ENCODE measurements at places on chromosomes 6 and 20.

DNA sequence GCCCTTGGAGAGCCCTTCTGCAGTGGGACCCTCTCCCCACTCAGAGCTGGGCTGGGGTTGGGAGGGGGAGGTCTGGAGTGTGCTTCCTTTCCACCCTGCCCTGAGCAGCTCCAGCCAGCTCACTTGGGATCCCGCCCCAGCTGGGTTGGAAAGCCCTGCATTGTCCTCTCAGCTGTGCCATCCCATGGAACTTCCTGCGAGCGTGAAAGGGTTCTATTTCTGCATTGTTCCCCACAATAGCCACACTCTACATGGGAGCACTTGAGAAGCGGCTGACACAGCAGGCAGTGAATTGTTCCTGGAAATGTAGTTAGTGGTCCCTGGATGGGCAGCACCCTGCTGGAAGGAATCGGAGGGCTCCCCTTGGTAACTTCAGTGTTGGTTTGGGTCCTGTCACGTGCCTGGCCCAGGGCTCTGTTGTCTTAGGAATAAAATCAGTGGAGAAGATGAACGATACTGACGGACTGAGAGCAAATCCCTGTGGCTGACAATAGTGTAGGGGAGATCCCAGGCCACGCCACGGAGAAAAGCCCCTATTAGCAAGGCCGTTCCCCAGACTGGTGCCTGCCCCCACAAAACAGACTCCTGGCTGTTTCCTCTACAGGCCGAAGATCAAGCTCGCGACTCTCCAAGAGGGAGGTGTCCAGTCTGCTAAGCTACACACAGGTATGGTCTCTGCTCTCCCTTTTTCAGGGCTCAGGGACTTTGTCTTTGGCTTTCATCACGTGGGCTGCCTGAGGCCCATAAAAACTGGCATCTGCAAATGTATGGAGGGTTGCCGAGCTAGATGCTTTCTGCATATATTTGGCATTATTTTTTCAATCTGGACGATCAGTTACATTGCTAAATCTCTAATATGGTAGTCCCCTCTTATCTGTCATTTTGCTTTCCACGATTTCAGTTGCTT, 18.8 kb downstream of the DNMT3B start:
- no peak for DNase-seq

DNA sequence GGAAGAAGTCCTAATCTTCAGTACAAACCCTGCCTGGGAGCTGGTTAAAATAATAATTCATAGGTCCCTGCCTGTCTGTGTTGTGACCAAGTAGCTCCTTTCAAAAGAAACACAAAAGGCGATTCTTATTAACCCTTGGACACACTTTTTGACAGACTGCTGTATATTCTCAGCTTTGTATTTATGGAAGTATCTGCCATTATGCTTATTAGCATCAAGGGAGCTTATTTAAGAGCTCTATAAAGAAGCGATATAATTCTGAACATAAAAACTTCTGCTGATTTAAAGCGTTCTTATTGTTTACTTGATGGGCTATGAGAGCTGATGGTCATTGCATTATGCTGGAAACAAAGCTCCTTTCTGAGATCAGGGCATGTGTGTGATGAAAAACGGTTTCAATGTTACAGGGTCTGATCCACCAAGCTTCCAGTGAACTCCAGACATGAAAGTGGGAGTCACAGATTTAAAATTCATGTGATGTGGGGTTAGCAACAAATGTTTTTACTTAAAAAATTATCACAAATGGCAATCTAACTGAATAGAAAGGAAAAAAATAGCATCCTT, 181.8 kb upstream of the PDE10A start:
- DNase-seq: no peak

DNA sequence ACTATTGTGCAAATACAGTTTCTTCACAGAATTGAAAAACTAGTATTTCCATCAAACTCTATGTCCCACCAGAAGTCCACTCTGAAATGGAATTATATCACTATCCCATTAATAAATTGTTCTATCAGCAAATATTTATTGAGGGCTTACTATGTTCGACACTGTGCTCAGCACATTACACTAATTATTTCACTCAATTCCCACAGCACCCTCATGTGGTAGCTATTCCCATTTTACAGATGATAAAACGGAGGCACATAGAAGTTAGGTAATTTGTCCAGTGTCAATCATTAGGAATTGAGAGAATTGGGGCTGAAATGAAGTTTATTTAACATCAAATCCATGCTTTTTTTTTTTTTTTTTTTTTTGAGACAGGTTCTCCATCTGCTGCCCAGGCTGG, 52.5 kb downstream of the MKKS start:
- no peak for DNase-seq

DNA sequence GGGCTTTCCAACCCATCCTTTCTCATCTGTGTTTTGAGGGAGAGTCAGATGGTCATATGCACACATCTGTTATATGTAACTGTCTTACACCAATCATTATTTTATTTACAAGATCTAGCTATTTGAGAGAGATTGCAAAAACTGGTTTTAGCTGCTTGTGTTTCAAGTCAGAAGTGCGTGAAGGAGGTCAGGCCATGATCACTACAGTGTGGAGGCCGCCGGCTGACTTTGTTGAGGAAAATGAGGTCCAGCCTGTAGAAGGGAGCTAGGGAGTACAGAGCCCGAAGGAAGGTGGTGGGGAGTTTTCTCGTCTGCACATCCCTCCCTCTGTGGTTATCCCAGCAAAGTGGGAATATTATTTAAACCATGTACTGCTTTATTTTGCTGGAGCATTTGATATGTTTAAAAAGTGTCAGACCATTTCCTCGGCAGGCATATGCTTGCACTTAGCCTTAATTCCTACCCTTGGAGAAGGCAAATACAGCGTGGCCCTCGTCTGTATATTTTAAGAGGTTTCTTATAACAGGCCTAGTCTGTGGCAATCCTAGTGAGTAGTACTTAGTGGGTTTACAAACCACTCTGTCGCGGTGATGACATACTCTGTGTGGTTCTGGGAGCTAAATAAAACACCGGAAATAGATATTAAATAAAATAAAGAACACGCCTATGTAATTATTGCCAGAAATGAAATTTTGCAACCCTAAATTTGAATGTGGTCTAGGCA, 95.6 kb downstream of the UST start:
- no peak for DNase-seq

- DNase-seq: no peak
These were observed 1.0 kb upstream of the PMEPA1 start for GRCh38 chr20:57710841-57711240.

GRCh38 chr6:105869835-105870440, 216.2 kb upstream of the PRDM1 start:
- DNase-seq: no peak

DNA sequence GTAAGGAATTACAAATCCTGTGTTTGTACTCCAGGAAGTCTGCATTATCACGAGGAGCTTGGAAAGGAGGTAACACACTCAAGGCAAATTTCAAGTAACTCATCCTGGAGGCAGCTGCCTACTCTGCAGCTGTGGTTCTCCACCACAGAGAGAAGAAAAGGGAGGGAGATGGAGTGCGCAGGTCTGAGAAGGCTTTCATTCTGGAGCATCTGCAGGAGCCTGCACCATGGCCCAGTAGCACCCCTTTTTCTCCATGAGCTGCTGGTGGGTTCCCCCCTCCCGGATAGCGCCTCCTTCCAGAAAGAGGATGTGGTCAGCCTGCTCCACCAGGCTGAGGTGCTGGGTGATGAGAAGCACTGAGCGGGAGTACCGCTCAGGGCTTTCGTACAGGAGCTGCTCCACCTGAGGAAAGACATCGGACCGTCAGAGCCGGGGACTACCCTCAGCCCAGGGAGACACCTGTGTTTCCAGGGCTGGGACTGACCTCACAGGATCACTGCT, 1.6 kb upstream of the PSMB8 start:
- DNase-seq: no peak

DNA sequence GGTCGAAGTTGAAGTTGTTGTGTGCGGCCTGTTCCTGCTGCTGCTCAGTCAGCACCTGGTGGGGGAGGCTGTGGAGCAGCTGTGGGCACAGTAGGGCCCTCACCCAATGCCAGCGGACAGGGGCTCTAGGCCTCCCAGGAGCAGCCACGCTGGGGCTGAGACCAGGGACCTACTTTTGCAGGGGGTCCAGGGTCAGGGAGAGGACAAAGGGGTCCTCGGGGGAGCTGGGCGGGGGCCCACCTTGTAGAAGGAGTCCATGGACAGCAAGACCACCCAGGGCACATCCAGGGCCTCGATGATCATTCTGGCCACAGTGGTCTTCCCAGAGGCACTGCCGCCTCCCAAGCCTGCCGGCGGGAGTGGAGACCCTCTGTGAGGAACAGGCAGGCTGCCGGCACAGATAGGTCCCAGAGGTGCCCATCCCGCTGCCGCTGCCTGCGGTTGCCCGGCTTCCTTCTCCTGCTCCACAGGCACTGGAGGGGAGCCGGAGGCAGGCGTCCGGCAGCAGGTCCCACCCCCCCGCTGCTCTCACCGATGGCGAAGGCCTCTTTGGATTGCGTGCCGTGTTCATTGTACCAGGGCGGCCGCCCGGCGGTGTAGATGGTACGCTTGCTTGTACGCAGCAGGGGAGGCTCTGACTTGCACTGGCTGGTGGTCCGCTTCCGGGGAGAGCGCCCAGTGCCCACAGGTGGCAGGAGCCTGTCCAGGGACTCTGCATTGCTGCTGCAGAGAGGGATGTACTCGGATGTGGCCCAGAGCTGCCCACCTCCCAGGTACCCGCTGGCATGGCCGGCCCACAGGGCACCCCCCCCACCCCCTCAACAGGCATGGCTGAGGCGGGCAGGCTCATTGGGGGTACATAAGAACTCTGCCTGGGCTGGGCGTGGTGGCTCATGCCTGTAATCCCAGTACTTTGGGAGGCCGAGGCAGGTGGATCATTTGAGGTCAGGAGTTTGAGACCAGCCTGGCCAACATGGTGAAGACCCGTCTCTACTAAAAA, 10.0 kb downstream of the UCKL1 start:
- no peak for DNase-seq

DNA sequence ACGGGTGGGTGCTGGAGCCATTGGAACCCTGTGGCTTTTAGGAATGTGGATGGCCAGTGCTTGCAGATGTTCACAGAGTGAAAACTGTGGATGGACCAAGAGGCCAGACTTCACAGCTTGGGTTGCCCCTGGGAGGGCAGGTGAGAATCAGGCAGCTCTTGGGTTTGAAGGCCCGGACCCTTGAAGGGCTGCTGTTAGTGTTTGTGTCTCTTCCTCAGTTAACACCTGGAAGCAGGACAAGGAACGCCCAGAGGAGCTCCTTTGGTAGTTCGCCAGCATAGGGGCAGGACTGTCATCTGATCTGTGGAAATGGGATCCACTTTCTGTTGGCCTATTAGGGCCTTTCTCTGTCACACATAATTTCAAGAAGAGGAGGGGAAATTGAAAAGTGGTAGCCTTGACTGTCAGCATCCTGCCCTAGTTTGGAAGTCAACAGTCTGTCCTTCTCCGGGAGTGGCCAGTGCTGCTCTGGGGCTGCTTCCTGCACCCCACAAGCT, 43.6 kb downstream of the RIOK1 start:
- DNase-seq: no peak

DNA sequence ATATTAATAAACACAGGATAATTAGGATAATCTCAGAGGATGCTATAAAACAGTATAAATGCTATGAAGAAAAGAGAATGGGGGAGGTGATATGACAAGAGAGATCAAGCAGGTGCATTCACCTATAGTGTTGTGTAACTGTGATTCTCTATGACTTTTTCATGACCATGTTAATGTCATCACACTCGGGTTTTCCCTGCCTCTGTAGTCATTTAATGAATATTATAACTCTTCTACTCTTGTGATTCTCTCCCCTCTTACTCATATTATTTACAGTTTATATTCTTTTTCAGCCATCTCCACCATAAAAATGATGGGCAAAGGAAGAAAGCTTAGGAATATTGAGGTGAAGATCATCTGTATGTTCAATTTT, 106.9 kb upstream of the SGK1 start:
- no peak for DNase-seq

- no peak for DNase-seq
These were observed 500.8 kb downstream of the ADGRB3 start for GRCh38 chr6:69135927-69136326.

- no peak for DNase-seq
These were observed 96.7 kb downstream of the CD109 start for GRCh38 chr6:73792738-73793137.

DNA sequence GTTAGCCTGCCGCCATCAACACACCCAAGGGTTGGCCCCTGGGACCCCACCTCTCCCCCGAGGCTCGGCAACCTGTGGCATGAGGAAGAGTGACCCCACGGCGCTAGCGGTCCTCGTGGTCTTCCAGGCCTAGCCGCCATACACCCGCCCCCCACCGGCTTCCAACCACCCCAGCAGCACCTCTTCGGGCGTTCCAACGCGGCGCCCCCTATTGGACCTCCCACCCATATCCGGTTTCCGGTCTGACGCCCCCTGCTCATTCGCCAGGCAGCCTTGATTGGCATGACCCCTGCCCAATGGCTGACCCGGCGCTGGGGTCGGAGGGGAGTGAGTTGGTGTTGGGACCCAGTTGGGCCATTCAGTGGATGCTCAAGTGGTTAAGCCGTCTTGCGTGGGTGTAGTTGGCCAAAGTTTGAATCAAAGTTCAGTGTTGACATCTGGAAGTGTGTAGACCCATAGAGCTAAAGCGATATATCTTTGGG, at the start of gene GNAS-AS1:
TSS of gene GNAS-AS1 (minus strand) at position 210 of the 482 bp plus-strand sequence.
- DNase-seq: peak; percentile 69

GRCh38 chr6:24664046-24664987, 2.4 kb downstream of the TDP2 start:
- DNase-seq: no peak

- no peak for DNase-seq
These were observed 40.1 kb upstream of the PTCHD4 start for GRCh38 chr6:48151142-48151541.

DNA sequence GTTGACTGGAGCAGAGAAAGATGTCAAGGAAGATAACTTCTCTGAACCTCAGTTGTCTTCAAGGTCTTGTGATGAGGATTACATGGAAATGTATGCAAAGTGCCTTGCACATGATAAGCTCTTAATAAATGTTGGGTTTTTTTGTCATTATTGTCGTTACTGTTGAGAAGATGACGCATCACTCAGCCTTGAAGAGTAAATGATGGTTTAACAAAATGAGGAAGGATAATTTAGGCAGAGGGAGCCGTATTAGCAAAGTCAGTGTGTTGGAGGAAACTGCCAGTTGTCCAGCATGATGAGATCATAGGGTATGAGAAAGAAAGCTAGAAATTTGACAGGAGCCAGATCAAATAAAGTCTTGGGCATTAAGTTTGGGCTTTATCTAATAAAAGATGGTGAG, 8.8 kb upstream of the SUPT3H start:
- DNase-seq: no peak

- no peak for DNase-seq
These were observed 696.7 kb downstream of the C6orf118 start for GRCh38 chr6:164612751-164613150.
